ENCODE measurements at places on chromosomes 1 and 21. TPM values are rescaled to one million over a fixed set of nuclear protein-coding genes. Genes with fewer than 3 reads are reported as not detected.

DNA sequence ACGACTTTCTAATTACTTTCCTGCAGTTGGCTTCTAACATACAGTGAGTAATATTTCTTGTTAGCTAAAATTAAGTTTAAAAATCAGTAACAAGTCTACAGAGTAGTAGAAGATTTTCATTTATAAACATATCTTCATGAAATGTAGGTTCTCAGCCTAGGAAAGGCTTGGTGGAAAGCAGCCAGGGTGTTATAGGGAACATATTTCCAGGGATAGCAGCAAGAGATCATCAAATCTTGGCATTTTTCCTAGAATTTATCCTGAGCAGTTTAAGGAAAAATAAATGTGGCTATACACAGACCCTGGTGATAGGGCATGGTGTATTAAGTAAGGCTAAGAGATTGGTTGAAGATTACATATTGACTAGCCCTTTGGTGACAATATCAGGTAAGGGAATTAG, 203.5 kb upstream of the NEGR1 start:
- DNase-seq: no peak

- no peak for DNase-seq
Observed at GRCh38 chr1:241308011-241308410, 49.0 kb downstream of the RGS7 start.

DNA sequence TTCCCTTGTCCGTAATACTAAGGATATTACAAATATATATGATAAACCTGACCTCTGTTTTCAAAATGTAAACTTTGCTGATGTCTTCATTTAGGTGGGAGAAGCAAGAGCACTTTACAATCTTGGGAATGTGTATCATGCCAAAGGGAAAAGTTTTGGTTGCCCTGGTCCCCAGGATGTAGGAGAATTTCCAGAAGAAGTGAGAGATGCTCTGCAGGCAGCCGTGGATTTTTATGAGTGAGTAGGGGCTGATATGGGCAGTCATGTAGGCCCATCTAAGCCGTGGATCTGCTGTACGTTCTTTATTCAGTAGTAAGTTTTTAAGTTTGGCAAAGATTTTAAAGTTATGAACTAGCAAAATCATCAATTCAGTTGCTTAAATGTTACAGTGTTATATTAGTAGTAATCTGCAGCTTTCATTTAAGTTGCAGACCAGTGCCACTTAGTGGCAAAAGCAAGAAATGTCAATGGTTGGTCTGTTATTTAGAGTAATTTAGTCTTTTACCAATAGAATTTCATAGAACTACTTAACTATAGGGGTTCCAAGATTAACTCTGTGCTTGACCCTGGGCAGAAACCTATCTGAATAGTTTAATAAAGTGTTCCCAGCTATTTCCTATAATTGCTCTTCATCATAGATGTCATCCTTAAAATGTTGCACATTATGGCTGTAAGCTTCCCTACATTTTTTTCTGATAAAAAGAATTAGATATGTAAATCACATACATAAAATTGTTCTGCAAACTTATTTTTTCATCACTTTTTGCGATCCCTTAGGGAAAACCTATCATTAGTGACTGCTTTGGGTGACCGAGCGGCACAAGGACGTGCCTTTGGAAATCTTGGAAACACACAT, 21.3 kb downstream of the GPSM2 start:
- DNase-seq: peak; percentile 63

DNA sequence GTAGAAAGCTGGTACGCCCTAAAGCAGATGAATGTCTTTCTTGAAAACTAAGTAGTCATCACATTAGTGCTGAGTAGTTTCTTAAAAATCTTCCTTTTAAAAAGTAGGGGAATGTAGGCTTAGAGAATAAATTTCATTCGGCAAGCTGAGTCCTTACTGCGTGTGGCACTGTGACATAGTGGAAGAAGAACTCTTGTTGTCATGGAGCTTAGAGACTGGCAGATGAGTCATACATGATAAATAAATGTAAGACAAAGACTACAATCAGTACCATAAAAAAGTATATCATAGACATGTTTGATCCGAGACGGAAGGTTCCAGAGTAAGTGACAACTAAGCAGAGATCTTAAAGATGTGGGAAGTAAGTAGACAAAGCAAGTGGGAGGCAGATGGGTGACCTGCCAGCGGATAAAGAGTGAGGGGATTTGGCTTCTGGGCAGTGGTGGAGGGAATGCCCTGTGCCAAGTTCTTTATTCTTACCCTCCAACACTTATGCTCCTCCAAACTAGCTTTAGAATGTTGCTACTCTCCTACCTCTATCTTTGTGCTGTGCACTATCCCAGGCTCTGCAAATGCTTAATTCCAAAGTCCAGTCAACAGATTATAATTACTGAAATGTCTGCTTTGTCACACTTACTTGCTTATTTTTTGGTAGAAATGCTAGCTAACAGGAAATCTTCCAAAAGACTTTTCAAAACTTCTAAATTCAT, 608.5 kb upstream of the USP24 start:
- no peak for DNase-seq

DNA sequence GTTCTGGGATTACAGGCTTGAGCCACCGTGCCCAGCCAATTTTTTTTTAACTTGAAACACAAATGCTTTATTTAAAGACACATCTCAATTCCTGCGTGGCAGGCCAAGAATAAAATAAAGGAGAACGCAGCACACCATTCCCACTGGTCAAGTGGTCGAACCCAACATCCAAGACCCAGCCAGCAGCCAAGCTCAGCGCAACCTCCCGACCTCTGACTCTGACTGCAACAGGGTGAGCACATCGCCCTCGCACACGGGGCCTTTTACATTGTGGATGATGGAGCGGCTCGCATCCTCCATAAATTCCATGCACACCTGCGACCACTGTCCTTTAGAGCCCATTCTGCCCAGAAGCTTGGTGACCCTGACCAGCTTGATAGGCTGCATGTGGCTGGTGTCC, 5.5 kb upstream of the GUK1 start:
- no peak for DNase-seq

- no peak for DNase-seq
Observed at GRCh38 chr1:89844860-89845259, 24.0 kb downstream of the LRRC8D start.

GRCh38 chr1:244049162-244050013, 1.7 kb upstream of the ZBTB18 start:
- DNase-seq: peak; percentile 67

- no peak for DNase-seq
Observed at GRCh38 chr21:45867041-45867666, 114.4 kb upstream of the COL6A1 start.

- no peak for DNase-seq
Observed at GRCh38 chr1:25677193-25677773, 60.7 kb downstream of the MAN1C1 start.

DNA sequence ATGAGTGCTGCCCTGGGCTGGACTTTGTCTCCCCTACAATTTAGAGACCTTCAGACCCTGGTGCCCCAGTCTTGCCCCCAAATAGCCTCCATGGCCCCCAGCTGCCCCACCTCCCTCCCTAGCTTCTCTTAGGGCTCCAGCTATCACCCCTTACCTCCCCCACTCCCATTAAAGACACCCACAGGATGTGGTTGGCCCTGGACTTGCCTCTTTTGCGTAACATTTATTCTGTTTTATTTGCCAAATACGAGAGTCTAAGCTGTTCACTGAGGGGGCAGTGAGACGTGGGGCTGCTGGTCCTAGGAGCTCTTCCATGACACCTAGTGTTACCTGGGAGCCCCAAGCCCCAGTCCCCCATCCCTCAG, 4.5 kb downstream of the ZC3H12A start:
- DNase-seq: peak; percentile 74

DNA sequence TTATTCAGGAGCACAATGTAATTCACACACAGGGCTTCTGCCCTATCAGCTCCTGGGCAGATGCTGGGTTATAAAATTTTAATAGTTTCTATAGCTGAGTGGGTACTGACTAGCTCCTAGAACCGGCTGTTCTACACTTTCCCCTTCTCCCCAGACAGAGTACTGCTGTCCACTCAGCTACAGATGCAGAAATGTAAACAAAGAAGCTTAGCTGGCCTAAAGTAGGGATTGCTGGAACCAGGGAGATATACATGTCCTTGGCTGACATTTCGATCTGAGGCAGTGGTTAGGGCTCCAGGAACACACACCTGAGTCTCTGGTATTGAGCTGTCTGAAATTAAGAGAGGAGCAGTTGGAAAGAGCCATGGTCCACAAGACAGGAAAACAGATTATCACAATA, 211.5 kb upstream of the USP24 start:
- no peak for DNase-seq

DNA sequence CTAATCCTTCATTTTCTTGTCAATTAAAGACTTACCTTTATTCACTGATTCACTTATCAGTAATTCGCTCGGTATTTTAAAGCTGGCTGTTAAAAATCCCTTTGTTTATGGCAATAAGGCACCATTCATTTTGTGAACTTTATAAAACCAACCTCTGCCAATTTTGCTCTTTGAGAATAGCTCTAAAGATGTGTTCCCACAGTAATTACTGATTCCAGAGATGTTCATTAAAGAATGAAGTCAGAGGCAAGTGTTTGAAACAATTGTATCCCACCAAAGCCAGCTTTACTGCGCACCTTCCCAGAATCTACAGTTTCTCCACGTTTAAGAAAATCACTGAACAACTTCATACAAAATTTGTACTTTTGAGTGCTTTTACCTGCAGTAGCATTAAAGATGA, 424.5 kb downstream of the USP25 start:
- no peak for DNase-seq

DNA sequence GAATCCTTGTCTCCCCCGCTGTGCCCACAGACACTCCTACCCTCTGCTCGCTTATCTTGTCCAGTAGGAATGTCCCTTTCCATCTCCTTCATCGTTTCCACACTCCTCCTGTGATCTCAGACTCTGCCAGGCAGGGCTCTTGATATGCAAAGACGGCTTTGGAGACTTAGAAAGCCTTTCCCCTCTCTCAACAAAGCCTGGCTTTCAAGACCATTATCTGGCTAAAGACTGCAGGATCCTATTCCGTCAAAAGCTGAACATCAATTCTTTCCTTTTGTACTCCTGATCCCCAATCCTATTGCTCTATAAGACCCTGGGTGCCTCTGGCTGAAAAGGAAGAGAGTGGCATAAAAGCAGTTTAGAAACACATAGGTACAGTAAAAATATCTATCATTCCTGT, 63.9 kb downstream of the SDC3 start:
- DNase-seq: no peak

DNA sequence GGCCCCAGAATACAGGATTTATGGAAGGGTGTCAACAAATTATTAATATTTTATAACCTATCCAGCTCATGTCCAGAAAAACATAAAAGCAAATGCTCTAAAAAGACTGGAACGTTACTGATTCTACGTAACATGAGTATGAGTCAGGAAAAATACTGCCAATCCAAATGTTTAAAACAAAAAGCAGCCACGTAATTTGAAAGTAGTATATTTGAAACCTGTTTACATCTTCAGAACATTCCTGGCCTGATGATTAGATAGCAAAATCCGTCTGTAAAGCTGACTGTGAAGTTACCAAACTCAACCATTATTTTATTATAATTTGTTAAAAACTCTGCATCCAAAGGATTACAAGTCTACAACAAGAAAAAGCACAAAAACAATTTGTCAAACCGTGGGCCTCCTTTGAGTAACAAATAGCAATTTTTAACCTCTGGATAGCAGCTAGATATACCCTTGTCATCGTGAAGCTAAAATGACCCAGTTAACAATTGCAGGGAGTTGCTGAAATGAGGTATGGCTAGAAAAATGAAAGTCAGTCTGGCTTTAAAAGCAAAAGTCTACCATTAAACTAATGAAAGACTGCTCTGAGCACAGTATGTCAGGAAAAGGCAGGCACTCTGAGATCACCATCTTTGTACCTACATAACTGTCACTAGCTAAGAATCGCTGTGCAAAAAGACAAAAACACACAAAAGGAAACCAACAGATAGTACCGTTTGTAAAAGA, 1.2 kb downstream of the UBR4 start:
- DNase-seq: no peak

GRCh38 chr1:32496127-32496526, 31.3 kb downstream of the ZBTB8B start:
- DNase-seq: peak; percentile 5

DNA sequence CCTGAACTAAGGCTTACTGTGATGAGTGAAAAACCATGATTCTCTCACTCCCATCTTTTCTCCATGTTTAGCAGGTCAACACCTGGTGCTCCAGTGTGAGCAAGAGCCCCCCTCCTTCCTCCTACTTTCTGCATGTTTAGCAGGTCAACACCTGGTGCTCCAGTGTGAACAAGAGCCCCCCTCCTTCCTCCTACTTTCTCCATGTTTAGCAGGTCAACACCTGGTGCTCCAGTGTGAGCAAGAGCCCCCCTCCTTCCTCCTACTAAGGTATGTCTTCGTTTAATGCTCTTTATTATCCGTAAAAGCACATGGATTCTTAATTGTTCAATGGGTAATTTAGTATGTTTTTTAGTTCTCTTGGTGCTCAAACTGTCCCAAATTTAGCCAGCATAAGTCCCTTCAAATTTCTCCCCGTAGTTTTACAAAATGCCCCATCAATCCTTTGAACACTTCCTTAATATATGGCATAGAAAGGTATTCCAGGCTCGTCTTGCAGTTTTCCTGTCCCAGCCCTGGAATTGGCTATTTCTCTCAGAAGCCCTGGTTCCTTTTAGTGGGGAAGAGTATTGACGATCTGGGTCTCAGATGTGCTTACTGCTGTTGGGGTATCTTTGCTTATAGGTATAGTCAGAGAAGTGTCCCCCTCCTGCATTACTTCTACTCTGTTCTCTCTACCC, 760.8 kb upstream of the TPTE start:
- no peak for DNase-seq

GRCh38 chr1:163187849-163188248, 14.9 kb downstream of the RGS5 start:
- no peak for DNase-seq

GRCh38 chr1:21241771-21242581, 48.3 kb downstream of the ECE1 start:
- DNase-seq: no peak

- DNase-seq: no peak
Observed at GRCh38 chr1:39384305-39384704, 107.1 kb upstream of the BMP8A start.

DNA sequence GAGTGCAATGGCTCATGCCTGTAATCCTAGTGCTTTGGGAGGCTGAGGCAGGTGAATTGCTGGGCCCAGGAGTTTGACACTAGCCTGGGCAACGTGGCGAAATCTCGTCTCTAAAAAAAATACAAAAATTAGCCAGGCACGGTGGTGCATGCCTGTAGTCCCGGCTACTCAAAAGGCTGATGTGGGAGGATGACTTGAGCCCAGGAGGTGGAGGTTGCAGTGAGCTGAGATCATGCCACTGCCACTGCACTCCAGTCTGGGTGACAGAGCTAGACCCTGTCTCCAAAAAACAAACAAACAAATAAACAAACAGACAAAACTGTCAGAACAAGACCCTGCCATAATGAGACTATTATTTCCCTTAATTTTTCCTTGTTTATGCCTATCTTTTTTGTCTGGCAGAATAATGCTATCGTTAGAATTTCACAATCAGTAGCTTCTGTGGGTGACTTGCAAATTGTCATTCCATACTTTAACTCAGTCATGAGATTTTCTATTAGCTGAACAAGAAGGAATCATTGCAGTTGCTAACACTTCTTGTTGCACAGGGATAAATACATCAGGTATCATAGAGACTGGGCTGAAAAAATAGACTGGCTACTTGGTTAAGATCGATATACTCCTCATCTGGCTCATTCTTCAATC, 7.5 kb upstream of the THEM4 start:
- no peak for DNase-seq

LIPI gene
- polyA plus RNA-seq: not detected

TIE1 gene
- not detected for polyA plus RNA-seq

OR6K3 gene
- polyA plus RNA-seq: not detected

All from CD4-positive, alpha-beta memory T cell (primary cell).